ENCODE measurements at places on chromosomes 6 and 20.

DNA sequence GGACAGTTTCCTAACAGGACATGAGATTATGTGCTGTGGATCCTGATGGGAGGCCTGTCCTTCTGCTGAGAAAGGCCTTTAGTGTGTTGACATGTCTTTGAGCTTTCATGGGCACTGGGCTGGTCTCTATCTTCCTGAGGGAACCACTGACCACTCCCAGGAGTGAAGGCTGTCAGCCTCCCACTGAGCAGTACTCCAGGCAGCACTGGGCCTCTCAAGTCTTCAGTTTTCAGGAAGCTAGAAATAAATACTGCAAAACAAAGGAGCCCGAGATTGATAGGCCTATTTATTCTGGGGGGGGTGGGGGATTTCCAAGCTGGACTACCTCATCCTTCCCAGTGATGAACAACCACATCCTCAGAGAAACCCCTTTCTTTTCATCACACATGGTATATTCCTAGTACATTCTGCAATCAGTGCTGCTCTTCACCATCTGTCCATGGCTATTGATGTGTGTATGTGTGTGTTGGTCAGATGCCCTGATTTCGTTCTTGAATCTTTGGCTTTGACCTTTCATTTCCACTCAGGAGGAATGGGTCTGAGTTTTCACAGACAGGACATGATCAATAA is 180.9 kb upstream of the SPTLC3 start:
- no peak for DNase-seq

- no peak for DNase-seq
These were observed 26.6 kb upstream of the TGM2 start for GRCh38 chr20:38191654-38192053.

GRCh38 chr6:43086022-43086658 is 10.0 kb downstream of the PTK7 start:
- no peak for DNase-seq

GRCh38 chr6:89199579-89199978 is 17.6 kb downstream of the GABRR1 start:
- DNase-seq, result no peak

- DNase-seq, result no peak
These were observed 141.5 kb downstream of the VEGFA start for GRCh38 chr6:43911354-43912115.

Data from stimulated activated CD4-positive, alpha-beta T cell treated with anti-CD3 and anti-CD28 coated beads, Interleukin-1b, Interleukin-23, amount 100 ng/mL, for 1 hour (primary cell).